Fibroblast of skin of back (primary cell): ENCODE measurements at places on chromosomes 1 and 21.
A peak's percentile ranks its signal among the peaks of the same experiment; 100 is the strongest.

GRCh38 chr1:229368347-229368746 is 25.5 kb upstream of the CCSAP start:
- DNase-seq = no peak

DNA sequence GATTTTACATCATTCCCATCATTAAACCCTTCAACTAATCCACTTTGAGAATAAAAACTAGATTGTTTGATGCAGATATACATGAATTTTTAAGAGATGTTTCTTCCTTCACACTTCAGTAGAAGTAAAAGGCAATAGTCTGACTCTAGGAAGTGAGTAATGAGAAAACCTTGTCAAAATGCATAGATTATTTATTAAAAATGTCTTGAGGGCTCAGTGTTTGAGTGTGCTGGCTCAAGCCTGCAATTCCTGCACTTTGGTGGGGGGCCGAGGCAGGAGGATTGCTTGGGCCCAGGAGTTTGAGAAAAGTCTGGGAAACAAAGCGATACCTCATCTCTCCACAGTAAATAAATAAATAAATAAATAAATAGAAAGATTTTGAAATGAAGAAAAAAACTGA is 177.1 kb downstream of the NEGR1 start:
- peak; percentile 33 for DNase-seq

- no peak for DNase-seq
Observed at GRCh38 chr1:204463125-204464060, 31.2 kb downstream of the PIK3C2B start.

DNA sequence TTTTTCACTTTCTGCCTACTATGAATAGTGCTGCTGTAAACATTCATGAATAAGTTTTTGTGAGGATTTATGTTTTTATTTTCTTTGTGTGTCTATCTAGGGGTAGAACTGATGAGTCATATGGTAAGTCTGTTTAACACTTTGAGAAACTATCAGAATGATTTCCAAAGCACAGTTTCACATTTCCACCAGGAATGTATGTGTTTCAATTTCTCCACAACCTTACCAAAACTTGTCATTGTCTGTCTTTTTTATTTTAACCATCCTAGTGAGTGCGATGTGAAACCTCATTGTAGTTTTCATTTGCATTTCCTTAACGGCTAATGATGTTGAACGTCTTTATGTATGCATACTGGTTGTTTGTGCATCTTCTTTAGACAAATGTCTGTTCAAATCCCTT is 23.5 kb downstream of the RNASEL start:
- DNase-seq = no peak

GRCh38 chr1:222877854-222878253 is 63.0 kb downstream of the DISP1 start:
- no peak for DNase-seq

- no peak for DNase-seq
Observed at GRCh38 chr21:14477841-14478240, 68.3 kb downstream of the SAMSN1 start.

DNA sequence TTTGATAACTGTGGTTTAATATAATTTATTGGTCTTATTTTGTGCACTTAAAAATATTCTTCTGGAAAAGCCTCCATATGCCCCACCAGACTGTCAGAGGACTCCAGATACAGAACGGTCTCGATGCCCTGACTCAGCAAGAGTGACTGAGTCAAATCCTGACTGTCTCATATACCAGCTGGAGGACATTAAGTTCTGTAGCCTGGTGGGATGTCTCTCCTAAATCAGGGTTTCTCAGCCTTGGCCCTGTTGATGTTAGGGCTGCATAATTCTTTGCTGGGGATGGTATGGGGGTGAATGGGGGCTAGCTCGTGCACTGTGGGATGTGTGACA is 67.7 kb upstream of the TLR5 start:
- DNase-seq = peak; percentile 15

DNA sequence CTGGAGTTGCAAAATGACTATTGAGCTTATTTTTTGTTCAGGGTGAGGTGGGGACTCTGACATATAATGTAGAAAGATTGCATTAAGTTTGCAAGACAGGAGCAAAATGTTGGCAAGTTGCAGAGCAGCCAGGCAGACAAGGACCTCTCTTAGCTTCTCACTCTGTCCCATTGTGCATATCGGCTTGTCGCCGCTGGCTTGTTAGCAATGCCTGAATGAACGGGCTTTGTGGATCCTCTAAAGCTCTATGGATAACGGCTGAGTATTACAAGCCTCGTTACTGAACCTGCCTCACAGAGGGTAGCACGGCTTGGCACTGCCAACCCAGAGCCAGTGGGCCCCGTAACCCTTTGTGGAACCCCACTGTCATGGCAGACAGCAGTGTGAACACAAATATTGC is 68.4 kb downstream of the TNR start:
- DNase-seq = no peak

GRCh38 chr1:54016343-54017282 is 1.4 kb downstream of the LDLRAD1 start:
- DNase-seq = peak; percentile 5

DNA sequence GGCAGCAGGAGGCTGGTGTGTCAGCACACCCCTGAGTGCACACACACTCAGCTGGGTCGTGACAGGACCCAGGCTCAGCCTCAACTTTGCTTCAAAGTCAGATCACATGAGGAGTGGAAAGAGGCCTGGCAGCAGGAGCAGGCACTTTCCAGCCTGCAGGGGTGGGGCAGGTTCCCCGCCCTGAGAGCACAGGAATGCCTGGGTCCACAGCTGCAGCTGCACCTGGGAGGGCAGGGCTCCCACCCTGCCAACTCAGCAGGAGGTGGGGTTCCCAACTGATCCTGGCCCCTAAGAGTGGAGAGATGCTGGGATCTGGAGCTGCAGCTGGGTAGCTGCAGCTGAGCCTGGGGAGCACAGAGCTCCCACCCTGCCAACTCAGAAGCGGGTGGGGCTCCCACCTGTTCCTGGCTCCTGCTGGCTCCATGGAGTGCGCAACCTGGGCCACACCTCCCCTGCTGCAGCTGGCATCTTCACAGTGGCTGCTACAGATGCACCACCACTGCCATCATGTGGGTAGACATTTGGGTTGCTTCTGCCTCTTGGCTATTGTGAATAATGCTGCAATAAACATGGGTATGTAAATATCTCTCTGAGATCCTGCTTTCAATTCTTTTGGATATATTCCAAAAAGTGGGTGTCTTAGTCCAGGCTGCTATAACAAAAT is 415.4 kb downstream of the TTLL7 start:
- DNase-seq = no peak

- DNase-seq = no peak
Observed at GRCh38 chr1:160363951-160364735, 2.7 kb upstream of the NHLH1 start.
